Activated naive CD4-positive, alpha-beta T cell treated with anti-CD3 and anti-CD28 coated beads for 36 hours (primary cell): ENCODE measurements at places on chromosomes 1 and 21. TPM values are rescaled to one million over a fixed set of nuclear protein-coding genes. Genes with fewer than 3 reads are reported as not detected.

DNA sequence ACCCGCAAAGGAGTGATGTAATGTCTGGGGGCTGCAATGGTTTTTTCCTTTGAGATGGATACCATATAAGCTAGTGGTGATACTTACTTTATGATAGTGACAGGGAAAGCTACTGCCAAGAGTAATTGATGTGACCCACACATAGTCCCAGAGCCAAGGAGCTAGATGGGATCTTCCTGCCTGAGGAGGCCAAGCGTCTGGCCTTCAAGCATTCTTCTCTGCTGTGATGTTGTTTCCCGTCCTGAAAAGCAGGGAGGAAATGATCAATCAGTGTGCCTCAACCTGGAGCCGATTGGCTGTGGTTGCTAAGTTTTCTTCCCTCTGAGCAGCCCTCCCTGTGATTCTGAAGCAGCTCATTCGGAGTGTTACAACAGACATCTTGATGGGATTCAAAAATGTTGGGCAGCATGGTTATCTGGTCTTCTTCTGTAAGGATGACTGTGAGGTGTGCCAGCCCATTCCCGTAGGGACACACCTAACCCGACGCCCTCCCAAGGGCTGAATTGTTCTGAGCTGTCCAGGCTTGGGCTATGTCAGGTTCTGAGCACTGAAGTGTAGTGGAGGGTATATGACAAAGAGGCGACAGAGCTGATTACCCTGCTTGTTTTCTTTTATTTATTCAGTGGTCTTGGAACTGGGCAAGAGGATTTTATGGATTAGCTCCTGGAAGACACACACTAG lies 56.7 kb downstream of the UCK2 start:
- DNase-seq = no peak

GRCh38 chr21:38683222-38683621 lies 122.5 kb upstream of the ETS2 start:
- DNase-seq = no peak

The SUSD4 gene
- total RNA-seq = 1.1 TPM

DNA sequence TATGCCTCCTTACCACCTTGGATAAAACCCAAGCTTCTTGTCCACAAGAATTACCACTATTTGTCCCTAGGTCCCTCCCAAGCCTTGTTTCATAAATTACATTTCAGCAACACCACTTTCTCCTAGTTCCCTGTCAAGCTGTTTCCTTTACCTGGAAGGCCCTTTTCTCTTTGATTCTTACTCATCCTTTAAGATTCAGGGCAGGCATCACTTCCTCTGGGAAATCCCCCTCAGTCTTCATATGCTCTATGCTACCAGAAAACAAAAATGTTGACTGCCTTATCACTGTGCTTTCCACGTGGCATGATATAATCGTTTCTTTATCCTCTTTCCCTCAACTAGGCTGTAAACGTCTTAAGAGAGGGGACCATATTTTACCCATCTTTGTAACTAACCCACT lies 102.7 kb downstream of the LYST start:
- peak; percentile 52 for DNase-seq

DNA sequence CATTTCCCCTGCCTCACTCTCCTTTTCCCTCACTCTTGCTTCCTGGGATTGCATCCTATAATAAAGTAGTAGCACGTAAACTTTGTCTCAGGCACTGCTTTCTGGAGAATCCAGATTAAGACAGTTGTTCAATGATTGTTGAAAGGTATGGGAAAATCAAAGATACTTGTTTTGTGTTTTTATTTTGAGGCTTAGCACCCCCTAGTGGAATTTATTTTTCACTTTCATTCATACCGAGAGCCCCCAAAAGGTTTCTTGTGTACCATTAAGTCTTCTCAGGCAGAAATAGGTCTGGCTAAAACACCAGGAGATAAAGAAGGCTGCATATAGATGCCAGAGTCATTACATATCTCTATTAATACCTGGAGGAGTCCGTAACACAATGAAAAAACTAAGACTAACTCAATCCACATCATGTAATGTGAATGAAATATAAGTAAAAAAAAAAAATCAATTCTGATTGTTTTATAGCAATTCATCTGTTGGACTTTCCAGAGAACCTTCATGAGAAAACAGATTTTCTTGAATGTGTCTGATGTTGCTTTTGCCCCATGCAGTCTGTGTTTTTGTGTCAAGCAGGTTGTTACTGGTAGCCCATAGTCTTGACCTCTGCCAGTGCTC lies 103.5 kb downstream of the RPE65 start:
- DNase-seq = no peak

The AQP10 gene
- not detected for total RNA-seq

GRCh38 chr1:87723193-87723592 lies 394.5 kb downstream of the LMO4 start:
- no peak for DNase-seq

DNA sequence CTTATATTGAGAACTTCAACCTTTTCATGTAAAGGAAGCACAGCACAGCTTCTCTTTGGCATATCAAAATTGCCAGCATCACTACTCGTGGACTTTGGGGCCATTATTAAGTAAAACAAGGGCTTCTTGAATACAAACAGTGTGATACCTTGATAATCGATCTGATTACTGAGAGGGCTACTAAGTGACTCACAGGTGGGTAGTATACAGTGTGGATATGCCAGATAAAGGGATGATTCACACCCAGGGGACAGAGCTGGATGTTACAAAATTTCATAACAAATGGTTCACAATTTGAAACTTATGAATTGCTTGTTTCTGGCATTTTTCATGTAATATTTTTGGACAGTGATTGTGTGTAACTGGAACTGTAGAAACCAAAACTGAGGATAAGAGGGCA lies 15.4 kb downstream of the HDAC1 start:
- no peak for DNase-seq

- peak; percentile 61 for DNase-seq
Observed at GRCh38 chr1:199551967-199552565, 475.4 kb upstream of the NR5A2 start.

The OVAAL gene
- total RNA-seq = not detected

The PLXNA2 gene
- total RNA-seq = 0.26 TPM

The SLC37A1 gene
- total RNA-seq = 18.4 TPM

- DNase-seq = peak; percentile 23
Observed at GRCh38 chr21:34845521-34846451, 177.0 kb downstream of the CLIC6 start.

The RASAL2 gene
- total RNA-seq = not detected

GRCh38 chr1:174114788-174115448 lies 44.4 kb upstream of the RABGAP1L start:
- DNase-seq = peak; percentile 26

DNA sequence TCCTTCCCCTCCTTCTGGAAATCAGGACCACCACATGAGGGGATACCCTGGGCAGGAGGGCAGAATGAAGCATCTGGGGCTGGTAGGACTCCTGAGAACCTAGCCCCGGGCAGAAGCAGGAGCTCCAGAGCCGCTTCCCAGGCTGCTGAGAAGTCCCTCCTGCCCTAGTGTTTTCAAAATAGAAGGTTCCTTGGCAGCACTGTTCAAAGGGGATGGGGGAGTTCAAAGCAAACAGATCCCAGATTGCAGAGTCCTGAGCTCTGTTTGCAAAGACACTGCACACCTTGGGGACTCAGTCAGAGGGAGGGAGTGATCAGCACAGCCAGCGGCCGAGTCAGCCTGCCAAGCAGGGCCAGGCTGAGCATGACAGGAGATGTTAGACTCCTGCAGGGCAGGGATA lies 177.8 kb downstream of the PTPRU start:
- DNase-seq = no peak

DNA sequence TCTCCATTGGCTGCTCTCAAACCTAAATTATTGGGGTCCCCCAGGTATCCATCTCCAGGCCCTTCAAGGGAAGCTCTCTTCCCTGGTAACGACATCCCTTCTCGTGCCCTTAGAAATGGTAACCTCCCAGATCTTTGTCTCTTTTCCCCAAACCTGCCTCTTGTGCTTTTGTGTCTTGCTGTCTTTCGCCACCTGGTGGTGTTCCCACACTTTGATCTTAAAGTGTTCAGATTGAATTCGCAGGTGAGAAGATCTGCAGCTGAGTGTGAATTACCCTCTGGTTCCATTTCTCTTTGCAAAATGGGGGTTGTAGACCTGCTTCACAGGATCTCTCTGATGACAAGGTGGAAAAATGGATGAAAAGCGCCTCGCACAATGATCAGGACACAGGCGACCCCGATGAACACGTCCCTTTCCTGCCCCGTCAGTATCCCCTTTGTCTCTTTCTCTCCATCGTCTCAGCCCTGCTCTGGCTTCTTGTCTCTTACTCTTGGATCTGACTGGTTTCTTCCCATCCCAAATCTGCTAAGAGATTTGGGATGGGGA lies 53.1 kb downstream of the DOP1B start:
- peak; percentile 71 for DNase-seq

- peak; percentile 72 for DNase-seq
Observed at GRCh38 chr1:29062157-29062942, 61.4 kb downstream of the TMEM200B start.

The CLDN19 gene
- total RNA-seq = not detected

The TPTE gene
- not detected for total RNA-seq

DNA sequence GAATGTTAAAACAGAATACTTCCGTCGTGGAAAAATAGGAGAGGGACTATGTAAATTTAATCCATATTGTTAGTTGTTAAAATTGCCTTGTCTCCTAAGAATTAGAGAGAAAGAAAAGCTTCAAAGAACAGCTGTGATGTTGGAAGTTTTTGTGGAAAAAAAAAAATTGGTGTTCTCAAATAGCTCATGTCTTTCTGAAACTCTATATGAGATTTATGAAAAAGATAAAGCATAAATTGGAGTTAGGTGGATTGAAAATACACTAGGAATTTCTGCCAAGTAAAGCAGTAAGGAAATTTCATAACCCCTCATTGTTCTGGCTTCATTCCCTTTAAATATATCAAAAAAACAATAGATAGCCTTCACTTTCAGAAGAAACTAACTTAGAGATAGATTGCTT lies 274.0 kb upstream of the ADAMTS5 start:
- DNase-seq = no peak

- no peak for DNase-seq
Observed at GRCh38 chr1:178580876-178581275, 68.0 kb downstream of the TEX35 start.

GRCh38 chr21:31911138-31911907 lies 38.5 kb downstream of the HUNK start:
- no peak for DNase-seq

The FOXD2 gene
- 0.12 TPM for total RNA-seq

- no peak for DNase-seq
Observed at GRCh38 chr1:78143673-78144072, 97.9 kb downstream of the GIPC2 start.

GRCh38 chr1:56877973-56878372 lies 23.4 kb downstream of the C8A start:
- no peak for DNase-seq

DNA sequence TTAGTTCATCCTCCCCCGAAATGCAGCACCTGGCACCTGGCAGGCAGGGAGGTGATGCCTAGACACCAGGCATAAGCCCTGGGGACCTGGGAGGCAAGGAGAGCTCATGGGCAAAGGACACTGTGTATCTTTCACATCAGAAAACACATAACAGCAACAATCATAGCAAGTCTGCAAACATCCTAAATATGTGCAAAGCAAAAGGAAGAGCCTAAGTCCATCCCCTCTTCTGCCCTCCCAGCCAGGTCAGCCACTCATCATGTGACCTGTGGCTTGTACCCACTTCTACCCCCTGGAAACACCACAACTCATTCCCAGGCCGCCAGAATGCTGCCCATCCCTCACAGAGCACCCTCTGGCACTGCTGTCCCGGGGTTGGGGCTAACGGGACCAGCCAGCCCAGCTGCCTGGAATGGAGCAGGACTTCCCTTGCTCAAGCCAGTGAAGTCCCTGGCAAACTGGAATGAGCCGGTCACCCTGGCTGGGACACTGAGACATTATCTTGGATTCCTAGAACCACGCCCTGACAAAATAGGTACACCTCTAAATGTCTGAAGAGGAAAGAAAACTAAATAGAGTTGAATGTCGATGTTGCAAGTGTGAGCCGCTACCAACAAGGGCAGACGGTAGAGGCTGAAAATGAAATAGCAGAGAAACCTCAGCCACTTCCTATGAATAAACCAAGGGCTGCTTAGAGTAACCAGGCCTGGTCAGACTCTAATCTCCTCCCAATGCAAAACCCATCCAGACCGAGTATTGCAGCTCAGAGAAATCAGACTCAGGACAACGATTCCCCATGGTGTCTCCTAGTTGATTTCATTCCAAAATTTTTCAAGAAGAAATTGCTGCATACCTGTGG lies 29.4 kb downstream of the TMPRSS2 start:
- no peak for DNase-seq

The CFAP107 gene
- total RNA-seq = not detected

GRCh38 chr1:93612510-93612909 lies 69.1 kb downstream of the BCAR3 start:
- DNase-seq = no peak

The FTCD gene
- total RNA-seq = not detected

DNA sequence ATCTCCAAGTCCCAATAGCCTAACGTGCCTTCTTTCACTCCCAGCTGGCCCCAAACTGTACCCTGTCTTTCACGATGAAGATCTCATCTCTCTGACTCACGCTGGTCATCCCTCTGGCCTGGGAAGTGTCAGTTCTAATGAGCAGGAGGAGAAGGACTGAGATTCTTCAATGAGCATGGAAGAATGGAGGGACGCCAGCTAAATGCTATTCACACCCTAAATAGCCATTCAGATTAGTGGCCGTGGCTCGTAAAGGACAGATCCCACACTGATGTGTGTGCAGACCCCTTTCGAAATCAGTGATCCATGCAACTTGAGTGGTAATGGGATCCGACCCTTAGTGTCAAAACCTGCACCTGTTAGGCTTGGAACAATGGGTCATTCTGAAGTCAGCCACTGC lies 75.9 kb upstream of the SMYD2 start:
- no peak for DNase-seq

GRCh38 chr1:30405631-30406212 lies 317.7 kb downstream of the MATN1 start:
- DNase-seq = peak; percentile 1
